Activated T-cell treated with anti-CD3 and anti-CD28 coated beads for 4 hours (primary cell): ENCODE measurements at places on chromosomes 11 and 22.

DNA sequence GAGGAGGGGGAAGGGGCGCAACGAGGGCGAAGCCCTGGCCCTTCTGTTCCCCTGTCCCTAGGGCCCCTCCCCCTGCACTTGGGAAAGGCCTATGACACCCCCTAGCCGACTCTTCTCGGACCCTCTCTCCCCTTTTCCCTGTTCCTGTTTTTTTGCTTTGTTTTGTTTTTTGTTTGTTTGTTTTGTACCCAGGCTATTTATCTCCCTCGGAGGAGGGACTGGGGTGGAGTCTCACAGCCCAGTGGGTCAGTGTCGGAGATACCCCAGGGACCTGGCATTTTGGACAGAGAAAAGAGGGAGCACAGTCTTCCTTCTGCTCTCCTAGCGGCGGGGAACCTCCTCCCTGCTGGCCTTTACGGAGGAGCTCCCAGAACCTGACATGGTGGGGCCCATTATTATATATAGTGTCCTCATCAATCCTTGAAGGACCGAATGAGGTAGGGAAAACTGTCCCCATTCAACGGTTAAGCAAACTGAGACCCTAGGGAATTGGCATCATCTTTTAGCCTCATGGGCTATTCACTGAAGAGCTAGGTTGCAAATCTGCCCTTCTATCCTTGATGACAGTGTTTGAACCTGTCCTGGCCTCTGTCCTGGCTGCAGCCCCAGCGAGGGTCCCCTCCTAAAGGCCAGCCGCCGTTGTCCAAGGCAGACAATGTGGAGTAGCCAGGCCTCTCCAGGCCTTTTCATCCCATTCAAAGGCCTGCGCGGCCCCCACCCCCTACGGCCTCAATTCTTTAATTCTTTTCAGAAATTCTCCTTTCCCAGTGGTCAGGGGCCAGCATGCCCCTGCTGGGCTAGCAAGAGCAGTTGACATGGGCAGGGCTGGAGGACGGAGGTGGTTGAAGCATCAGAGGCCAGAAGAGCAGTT, 911 bp downstream of the EMID1 start:
- no peak for DNase-seq

GRCh38 chr11:32184723-32185376, 94.0 kb downstream of the RCN1 start:
- DNase-seq, result no peak

GRCh38 chr11:32852207-32852606, 22.5 kb downstream of the PRRG4 start:
- no peak for DNase-seq

- DNase-seq, result no peak
Measured at GRCh38 chr11:22685111-22685510, 18.7 kb downstream of the GAS2 start.

GRCh38 chr11:78460471-78460870, 42.9 kb upstream of the GAB2 start:
- DNase-seq, result no peak

DNA sequence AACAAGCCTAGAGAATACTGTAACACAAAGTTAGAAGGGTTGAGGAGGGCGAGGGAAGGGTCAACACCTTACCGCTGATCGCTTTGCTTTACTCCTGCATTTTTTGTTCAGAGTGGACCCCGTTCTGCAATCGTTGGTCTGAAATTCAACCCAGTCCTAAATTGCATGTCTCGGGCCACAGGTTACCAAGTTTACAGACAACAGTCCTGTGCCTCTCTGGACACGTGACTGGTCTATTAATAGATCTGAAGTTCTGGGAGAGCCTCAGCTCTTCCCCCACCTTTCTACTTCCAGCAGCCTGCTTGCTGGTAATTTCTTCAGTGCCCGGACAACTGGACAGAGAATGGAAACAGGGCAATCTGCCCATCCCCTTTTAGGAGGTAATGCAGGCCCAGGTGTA, 74.2 kb downstream of the STIM1 start:
- no peak for DNase-seq

- no peak for DNase-seq
Measured at GRCh38 chr22:19517919-19518611, 6.1 kb downstream of the CLDN5 start.

GRCh38 chr11:134701564-134702165, 289.6 kb upstream of the B3GAT1 start:
- no peak for DNase-seq

DNA sequence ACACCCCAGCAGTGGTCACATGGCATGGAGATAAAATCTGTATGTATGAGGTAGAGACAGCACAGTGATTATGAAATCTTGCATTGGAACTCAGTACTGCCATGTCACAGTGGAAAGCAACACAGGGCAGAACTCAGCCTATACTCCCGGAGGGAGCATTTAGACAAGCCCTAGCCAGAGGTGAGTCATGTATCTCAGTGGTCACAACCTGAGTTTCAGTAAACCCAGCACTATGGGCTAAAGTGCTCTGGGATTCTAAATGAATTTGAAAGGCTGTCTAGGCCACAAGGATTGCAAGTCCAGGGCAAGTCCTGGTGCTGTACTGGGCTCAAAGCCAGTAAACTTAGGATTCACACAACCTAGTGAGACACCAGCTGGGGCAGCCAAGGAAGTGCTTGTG, 1717.1 kb upstream of the RAG2 start:
- DNase-seq, result no peak

DNA sequence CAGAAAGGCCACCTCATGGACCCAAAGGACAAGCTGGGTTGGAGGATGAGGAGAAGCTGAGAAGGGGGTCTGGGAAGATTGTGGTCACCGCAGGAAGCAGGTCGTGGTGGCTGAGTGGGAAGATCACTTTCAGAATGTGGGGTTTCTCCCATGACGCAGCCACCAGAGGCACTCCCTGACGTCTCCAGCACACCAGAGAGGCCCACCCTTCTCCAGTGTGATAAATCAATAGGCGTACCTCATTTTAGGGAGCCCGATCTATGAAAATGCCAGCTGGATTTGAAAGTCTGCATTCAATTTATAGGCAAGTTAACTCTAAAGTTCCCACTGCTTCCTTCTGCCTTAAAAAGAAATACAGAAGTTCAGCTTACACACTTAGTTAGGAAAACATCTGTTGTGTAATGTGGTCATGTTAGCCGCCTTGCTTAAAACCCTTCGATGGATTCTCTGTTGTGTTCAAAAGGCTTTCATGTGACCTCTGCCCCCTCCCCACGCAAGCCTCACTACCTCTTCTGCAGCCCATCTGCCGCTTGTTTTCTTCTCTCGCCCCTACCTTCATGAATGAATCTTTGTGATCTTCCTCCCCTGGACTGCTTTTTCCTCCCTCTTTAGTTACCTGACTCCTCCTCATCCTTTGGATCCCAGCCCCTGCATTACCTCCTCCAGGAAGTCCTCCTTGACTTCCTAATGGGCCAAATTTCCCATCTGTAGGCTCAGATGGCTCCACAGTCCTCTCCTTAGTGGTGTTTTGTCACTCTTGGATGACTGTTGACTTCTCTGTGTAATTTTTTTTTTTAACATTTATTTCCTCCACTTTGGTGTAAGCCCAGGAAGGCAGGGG, 10.7 kb downstream of the TSPAN18 start:
- DNase-seq, result no peak
